ENCODE measurements at places on chromosomes 7 and 10.
A peak's percentile ranks its signal among the peaks of the same experiment; 100 is the strongest.

DNA sequence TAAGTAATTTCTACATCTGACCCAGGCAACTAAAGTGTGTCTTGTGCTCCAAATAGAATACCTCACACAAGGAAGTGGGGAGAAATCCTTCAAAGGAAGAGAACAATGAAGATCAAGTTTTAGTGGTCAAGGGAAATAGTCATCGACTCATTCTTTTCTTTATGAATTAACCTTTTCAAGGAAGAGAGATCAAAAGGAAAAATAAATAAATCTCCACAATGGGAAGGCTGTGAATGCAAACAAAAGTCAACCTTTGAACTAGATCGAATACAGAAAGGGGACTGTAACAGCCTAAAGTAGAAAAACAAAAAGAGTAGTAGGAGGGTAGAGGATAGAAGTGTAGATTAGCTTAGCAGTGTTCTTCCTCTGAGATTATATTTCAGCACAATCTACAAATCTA is 274.6 kb upstream of the COBL start:
- H3K4me1 ChIP-seq, result peaks cover 7% of the 10 kb centered on the region
- no peak for DNase-seq
- no peaks in the 10 kb centered on the region for H3K36me3 ChIP-seq
- H3K27me3 ChIP-seq, result no peaks in the 10 kb centered on the region
- no peak overlapping the region for H3K4me3 ChIP-seq

GRCh38 chr7:96647733-96648132 is 61.9 kb downstream of the SEM1 start:
- DNase-seq, result no peak
- H3K36me3 ChIP-seq, result no peaks in the 10 kb centered on the region
- H3K4me1 ChIP-seq, result no peaks in the 10 kb centered on the region
- peaks cover 39% of the 10 kb centered on the region for H3K27me3 ChIP-seq
- H3K4me3 ChIP-seq, result no peak overlapping the region

DNA sequence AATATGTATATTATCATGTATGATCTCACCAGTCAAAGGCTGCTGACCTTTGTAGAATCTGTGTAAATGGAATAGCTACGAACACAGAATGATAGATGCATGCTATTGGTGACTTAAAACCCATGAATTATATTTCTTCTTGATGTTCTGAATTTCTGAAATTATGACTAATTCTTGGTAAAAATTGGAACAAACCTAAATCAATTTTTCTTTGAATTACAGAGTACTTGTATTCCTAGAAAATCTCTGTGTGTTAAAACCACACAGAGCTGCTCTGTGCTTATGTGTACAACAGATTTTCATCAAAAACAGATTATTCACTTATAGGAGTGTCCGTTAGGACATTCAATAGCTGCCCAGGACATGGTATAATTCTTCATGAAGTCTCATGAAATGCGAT is 108.3 kb upstream of the MDFIC start:
- H3K27ac ChIP-seq, result no peak overlapping the region
- no peaks in the 10 kb centered on the region for H3K4me1 ChIP-seq
- H3K4me3 ChIP-seq, result no peak overlapping the region
- no peak for DNase-seq
- H3K36me3 ChIP-seq, result no peaks in the 10 kb centered on the region
- no peaks in the 10 kb centered on the region for H3K27me3 ChIP-seq

- no peak for DNase-seq
- no peaks in the 10 kb centered on the region for H3K36me3 ChIP-seq
- no peak overlapping the region for H3K4me3 ChIP-seq
- peaks cover 2% of the 10 kb centered on the region for H3K4me1 ChIP-seq
- H3K27me3 ChIP-seq, result no peaks in the 10 kb centered on the region
Observed at GRCh38 chr10:61635932-61636331, 26.8 kb upstream of the CABCOCO1 start.

DNA sequence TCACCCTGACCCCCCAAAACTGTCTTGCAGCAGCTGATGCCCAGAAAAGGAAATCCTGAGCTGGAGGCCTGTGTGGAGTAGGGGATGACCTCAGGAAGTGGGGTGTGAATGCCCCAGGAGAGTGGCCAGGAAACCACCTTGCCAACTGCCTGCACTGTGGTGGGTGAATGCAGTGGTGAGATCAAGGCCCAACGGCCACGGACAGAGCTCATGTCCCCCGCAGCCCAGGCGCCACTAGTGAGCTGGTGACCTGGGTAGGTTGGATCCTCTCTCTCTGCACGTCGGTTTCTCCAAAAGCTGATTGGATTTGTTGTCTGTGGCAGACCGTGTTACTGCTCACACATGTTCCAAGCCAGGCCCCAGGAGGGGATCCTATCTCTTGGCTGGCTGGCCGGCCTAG is 448.9 kb downstream of the TCERG1L start:
- no peak for DNase-seq
- H3K27ac ChIP-seq, result no peak overlapping the region
- H3K36me3 ChIP-seq, result no peaks in the 10 kb centered on the region
- H3K27me3 ChIP-seq, result no peaks in the 10 kb centered on the region
- no peaks in the 10 kb centered on the region for H3K4me1 ChIP-seq
- H3K4me3 ChIP-seq, result no peak overlapping the region

DNA sequence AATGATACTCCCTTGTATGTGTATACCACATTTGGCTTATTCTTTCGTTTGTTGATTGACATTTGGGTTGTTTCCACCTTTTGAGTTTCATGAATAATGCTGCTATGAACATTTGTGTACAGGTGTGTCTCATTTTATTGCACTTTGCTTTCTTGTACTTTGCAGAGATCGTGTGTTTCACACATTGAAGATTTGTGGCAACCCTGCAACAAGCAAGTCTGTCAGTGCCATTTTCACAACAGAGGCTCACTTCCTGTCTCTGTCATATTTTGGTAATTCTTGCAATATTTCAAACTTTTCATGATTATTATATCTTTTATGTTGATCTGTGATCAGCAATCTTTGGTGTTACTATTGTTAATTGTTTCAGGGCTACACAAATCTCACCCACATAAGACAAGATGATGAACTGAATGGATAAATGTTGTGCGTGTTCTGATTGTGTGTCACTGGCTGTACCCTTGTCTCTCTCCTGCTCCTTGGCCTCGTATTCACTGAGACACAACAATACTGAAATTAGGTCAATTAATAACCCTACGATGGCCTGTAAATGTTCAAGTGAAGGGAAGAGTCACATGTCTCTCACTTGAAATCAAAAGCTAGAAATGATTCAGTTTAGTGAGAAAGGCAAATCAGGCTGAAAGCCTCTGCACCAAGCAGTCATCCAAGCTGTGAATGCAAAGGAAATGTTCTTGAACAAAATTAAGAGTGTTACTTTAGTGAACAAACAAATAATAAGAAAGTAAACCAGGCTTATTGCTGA is 133.6 kb upstream of the JCAD start:
- H3K27me3 ChIP-seq, result no peaks in the 10 kb centered on the region
- no peak overlapping the region for H3K4me3 ChIP-seq
- H3K27ac ChIP-seq, result no peak overlapping the region
- DNase-seq, result no peak
- H3K4me1 ChIP-seq, result peaks cover 1% of the 10 kb centered on the region

DNA sequence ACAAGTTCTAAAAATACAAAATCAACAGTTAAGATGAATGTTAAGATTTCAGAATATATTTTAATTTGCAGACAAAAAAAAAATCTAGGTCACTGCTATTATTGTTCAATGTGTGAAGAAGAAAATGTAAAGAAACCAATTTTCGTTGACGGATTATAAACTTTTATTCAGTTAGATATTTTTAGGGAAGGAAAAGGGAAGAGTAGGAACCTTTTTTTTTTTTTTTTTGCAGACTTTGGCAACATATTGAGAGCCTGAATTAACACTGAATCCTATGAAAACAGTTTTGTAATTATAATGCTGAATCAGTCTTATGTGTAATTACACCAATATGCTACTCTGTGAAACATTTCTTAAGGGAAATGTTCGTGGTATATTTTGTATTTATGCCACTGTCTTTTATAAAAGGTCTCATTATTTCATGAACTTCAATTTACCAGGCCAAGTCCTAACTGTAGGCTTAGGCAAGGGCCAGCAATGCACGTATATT is 106.3 kb downstream of the ST8SIA6 start:
- H3K27ac ChIP-seq, result no peak overlapping the region
- H3K36me3 ChIP-seq, result no peaks in the 10 kb centered on the region
- peaks cover 4% of the 10 kb centered on the region for H3K4me1 ChIP-seq

DNA sequence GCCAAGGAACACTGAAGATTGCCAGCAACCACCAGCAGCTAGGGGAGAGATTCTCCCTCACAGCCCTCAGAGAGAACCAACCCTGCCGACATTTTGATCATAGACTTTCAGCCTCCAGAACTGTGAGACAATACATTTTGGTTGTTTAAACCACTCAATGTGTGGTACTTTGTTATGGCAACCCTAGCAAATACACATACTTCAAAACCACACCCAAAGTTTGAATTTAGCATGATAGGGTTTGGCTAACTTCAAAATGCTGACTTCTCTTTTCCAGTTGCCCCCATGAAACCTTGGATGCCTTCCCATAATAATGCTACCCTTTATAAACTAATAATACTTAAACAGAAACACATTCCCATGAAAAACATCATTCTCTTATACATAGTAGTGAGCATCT is 149.8 kb downstream of the DGKI start:
- H3K27me3 ChIP-seq, result no peaks in the 10 kb centered on the region
- DNase-seq, result no peak
- no peaks in the 10 kb centered on the region for H3K36me3 ChIP-seq

DNA sequence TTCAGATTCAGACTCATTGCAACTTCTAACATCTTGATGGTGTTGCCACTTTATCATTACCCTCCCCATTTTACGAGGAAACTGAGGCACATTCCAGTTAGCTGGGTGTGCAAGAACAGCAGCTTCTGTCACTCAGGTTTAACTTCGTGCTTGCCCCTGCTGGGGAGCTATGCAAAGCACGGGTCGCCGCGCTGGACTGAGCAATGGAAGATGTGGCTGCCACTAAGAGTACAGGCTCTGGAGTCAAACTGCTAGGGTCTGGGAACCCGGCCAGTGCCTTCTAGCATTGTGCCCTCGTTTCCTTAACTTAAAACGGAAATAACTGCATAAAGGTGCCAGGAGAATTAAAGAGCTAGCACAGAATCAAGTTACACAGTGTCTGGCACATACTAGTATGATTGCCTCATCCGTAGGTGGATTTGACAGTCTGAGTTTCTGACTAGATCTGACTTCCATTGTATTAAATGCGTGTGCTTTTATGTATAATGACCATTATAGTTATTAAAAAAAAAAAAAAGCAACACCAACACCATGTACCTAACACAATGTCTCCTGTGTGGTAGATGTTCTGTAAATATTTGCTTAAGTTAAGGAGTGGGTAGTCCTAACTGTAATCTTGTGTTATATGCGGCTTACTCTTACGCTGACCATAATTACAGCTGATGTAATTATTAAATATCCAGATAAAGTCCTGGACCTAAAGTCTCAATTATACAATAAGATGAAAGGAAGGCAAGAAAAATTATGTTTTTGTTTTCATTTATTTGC is 842 bp downstream of the ZNF22 start:
- no peak overlapping the region for H3K27ac ChIP-seq
- no peaks in the 10 kb centered on the region for H3K27me3 ChIP-seq
- H3K4me1 ChIP-seq, result no peaks in the 10 kb centered on the region
- H3K36me3 ChIP-seq, result peaks cover 12% of the 10 kb centered on the region
- DNase-seq, result no peak
- peak overlapping the region; percentile 75 for H3K4me3 ChIP-seq

- no peaks in the 10 kb centered on the region for H3K27me3 ChIP-seq
- no peak overlapping the region for H3K4me3 ChIP-seq
- H3K36me3 ChIP-seq, result no peaks in the 10 kb centered on the region
- DNase-seq, result no peak
- no peaks in the 10 kb centered on the region for H3K4me1 ChIP-seq
Observed at GRCh38 chr10:95245425-95246055, 45.3 kb downstream of the PDLIM1 start.

- no peaks in the 10 kb centered on the region for H3K4me1 ChIP-seq
- H3K27me3 ChIP-seq, result no peaks in the 10 kb centered on the region
- no peak for DNase-seq
- H3K27ac ChIP-seq, result no peak overlapping the region
- H3K4me3 ChIP-seq, result no peak overlapping the region
Observed at GRCh38 chr7:40306596-40306995, 171.8 kb downstream of the SUGCT start.

DNA sequence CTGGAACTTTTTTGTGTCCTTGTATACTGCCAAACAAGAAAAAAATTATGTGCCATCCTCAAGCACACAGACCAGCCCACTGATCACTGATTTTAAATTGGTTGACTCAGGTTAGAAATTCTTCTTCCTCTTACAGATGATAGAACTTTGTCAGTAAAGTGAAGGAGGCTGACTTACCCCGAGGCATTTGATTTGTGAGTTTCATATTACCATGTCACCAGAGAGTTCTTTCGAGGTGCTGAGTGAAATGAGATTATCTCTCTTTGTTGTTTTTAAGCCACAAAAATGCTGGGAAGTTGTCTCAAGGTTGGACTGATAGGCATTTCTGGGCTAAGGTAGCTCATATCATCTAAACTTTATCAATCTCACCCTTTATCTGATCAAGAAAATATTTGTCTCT is 78.8 kb upstream of the FAM180A start:
- no peak overlapping the region for H3K27ac ChIP-seq
- no peaks in the 10 kb centered on the region for H3K36me3 ChIP-seq
- no peak overlapping the region for H3K4me3 ChIP-seq
- no peaks in the 10 kb centered on the region for H3K27me3 ChIP-seq
- H3K4me1 ChIP-seq, result no peaks in the 10 kb centered on the region

GRCh38 chr10:77415313-77415960 is 222.2 kb downstream of the KCNMA1 start:
- no peaks in the 10 kb centered on the region for H3K27me3 ChIP-seq
- no peaks in the 10 kb centered on the region for H3K36me3 ChIP-seq
- no peak overlapping the region for H3K27ac ChIP-seq
- no peak overlapping the region for H3K4me3 ChIP-seq
- no peaks in the 10 kb centered on the region for H3K4me1 ChIP-seq

DNA sequence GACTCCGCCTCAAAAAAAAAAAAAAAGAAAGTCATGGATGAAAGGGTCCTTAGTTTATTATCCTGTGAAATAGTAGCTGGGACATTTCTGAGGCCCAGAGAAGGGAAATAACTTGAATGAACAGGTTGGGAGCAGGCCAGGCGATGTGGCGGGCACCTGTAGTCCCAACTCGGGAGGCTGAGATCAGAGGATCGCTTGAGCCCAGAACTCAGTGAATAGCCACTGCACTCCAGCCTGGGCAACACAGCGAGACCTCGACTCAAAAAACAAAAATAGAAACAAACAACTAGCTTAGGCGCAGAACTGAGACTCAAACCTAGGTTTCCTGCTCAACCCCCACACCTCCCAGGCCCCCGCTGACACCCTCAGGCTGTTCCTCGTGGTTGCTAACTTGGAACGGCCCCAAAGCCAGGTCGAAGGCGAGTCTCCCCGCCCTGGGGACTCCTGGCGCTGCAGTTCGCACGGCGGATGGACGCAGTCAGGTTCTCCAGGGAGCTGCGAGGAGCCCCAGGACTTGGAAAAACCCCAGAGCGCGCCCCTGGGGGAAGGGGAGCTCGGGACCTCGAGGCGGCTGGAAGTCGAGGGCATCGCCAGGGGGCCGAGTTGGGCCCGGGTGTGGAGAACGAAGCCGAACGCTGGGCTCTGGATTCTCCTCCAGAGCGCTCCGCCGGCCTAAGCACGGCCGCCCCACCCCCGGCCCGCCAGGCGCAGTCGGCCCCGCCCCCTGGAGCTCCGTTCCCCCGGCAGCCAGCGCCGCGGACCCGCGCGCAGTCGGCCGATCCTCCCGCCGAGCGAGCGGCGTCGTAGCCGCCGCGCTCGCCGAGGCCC is at the start of gene STOX1:
TSS of gene STOX1 (plus strand) at position 768 of the 828 bp plus-strand sequence. CDS start 93 bp downstream, outside the sequence.
- H3K4me3 ChIP-seq, result peak within 1 kb of the TSS; percentile 56
- no peaks in the 10 kb centered on the region for H3K36me3 ChIP-seq
- H3K27ac ChIP-seq, result peak within 1 kb of the TSS; percentile 61
- peaks cover 3% of the 10 kb centered on the region for H3K4me1 ChIP-seq
- DNase-seq, result peak; percentile 73
